ENCODE measurements at places on chromosomes 16 and 17. TPM values are rescaled to one million over a fixed set of nuclear protein-coding genes. Genes with fewer than 3 reads are reported as not detected.

GRCh38 chr16:83965444-83966152 lies 2.4 kb upstream of the NECAB2 start:
- no peak for DNase-seq
- peaks cover 13% of the 10 kb centered on the region for H3K4me1 ChIP-seq
- no peak overlapping the region for H3K4me3 ChIP-seq
- H3K36me3 ChIP-seq, result peaks cover 10% of the 10 kb centered on the region
- peaks cover 7% of the 10 kb centered on the region for H3K27me3 ChIP-seq

DNA sequence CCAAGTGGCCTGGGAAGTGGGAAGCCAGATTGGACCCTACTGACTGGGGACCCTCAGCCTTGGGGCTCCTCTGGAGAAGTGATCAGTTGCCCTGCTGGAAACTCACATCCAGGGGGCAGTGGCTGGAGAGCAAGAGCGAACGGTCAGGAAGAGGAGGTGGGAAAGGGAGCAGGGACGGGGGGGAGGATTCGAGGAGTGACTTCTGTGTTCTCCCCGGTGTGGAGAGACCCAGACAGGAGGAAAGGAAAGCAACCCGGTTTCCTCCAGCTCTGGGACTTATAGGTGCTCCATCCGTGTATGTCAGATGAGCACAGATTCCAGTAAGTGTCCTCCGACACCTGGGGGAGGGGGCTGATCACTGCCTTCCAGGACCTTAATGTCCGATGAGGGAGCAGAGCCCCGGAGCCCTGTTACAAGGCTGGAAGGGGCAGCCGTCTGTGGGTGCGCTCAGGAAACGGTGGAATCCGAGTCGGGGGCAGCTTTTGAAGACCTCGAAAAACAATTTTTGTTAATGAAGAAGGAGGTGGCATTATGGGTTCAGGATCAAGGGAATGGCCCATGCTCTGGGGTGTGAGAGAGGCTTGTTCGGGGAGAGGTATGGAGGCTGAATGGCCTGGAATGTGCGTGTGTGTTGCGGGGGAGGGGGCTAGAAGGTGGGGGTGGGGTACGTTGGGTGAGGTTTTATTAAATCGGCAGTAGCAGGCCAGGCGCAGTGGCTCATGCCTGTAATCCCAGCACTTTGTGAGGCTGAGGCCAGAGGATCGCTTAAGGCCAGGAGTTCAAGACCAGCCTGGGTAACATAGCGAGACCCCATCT lies 34.8 kb upstream of the NDRG4 start:
- peak overlapping the region; percentile 70 for H3K4me3 ChIP-seq
- H3K27me3 ChIP-seq, result no peaks in the 10 kb centered on the region
- DNase-seq, result no peak
- peaks cover 16% of the 10 kb centered on the region for H3K4me1 ChIP-seq

- no peak overlapping the region for H3K27ac ChIP-seq
- DNase-seq, result no peak
- H3K27me3 ChIP-seq, result no peaks in the 10 kb centered on the region
- peaks cover 26% of the 10 kb centered on the region for H3K4me1 ChIP-seq
- no peak overlapping the region for H3K4me3 ChIP-seq
- H3K36me3 ChIP-seq, result no peaks in the 10 kb centered on the region
Observed at GRCh38 chr17:20207262-20207985, 198.3 kb downstream of the SPECC1 start.

The CCL14 gene
- total RNA-seq, result 2.7 TPM

DNA sequence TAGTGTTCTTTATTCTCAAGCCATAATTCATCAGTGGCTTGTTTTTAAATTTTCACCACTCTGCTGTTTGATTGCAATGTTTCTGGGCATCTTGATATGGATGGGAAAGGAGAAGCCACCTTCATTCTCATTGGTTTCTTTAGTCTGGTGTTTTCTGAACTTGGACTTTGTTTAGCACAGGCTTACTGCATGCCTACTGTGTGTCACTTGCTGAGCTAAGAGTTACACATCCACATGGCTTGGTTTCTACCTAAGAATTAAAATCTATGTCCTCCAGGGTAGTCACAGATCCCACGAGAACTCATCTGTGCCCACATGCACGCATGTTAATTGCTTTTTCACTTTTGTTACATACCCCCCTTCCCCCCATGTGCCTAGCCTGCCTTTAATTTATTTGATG lies 4.6 kb downstream of the CMIP start:
- no peaks in the 10 kb centered on the region for H3K27me3 ChIP-seq
- H3K4me3 ChIP-seq, result no peak overlapping the region
- peak overlapping the region; percentile 97 for H3K27ac ChIP-seq
- no peak for DNase-seq
- H3K36me3 ChIP-seq, result no peaks in the 10 kb centered on the region

The TRPV3 gene
- total RNA-seq, result 1.8 TPM

- H3K4me3 ChIP-seq, result no peak overlapping the region
- no peaks in the 10 kb centered on the region for H3K4me1 ChIP-seq
- H3K36me3 ChIP-seq, result no peaks in the 10 kb centered on the region
- H3K27me3 ChIP-seq, result no peaks in the 10 kb centered on the region
Observed at GRCh38 chr16:49564496-49565229, 191.1 kb downstream of the C16orf78 start.

- DNase-seq, result no peak
- no peak overlapping the region for H3K27ac ChIP-seq
- H3K36me3 ChIP-seq, result peaks cover 24% of the 10 kb centered on the region
- H3K4me3 ChIP-seq, result no peak overlapping the region
Observed at GRCh38 chr16:11759997-11760396, 17.3 kb upstream of the TXNDC11 start.

DNA sequence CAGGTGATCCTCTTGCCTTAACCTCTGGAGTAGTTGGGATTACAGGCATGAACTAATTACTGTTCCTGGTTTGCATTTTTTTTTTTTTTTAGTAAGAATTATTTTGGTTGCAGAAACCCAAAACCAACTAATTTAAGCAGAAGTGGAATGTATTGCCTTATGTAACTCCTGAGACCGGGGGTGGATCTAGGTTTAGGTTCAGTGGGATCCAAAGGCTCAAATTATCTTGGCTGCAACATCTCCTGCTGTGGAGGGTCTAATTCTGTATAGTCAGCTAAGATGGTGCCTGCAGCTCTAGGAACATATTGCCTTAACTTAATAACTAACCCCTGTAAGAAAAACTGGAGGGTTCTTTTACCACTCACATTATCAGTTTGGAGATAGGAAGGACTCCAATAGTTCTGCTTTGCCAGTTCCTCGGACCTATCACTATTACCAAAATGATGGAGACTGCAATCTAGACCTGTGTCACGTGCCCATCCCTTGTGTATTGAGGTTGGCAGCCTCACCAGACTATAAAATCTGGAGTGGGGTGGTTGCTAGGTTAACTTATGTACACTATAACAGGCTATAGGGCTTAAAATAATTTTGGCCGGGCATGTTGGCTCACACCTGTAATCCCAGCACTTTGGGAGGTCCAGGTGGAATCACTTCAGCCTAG lies 8.5 kb downstream of the SNTB2 start:
- no peak for DNase-seq
- no peaks in the 10 kb centered on the region for H3K27me3 ChIP-seq
- no peak overlapping the region for H3K27ac ChIP-seq
- peaks cover 26% of the 10 kb centered on the region for H3K4me1 ChIP-seq

The LITAFD gene
- total RNA-seq, result not detected

The CFAP97D1 gene
- not detected for total RNA-seq

- peaks cover 55% of the 10 kb centered on the region for H3K4me1 ChIP-seq
- no peak for DNase-seq
- H3K4me3 ChIP-seq, result no peak overlapping the region
- H3K27ac ChIP-seq, result peak overlapping the region; percentile 96
Observed at GRCh38 chr16:81493755-81494433, 49.3 kb downstream of the CMIP start.

DNA sequence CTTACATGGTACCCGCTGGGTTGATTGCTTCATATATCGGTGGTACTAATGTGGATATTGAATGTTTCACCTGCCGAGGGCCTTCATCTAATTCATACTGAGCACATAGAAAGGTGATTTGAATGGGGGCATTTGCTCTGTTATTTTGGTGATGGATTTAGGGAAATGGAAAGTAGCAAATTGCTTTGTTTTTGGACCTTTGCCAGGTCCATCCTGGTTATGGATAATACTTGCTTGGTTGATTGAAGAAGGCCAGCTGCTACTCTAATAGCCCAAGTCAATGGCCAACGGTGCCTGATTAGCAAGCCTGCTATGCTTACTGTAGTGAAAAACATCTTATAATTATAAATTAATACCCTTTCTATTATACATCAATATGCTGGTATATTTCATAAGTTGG lies 253.6 kb downstream of the CDH13 start:
- no peak overlapping the region for H3K27ac ChIP-seq
- no peak overlapping the region for H3K4me3 ChIP-seq
- H3K27me3 ChIP-seq, result no peaks in the 10 kb centered on the region
- no peaks in the 10 kb centered on the region for H3K36me3 ChIP-seq
- no peak for DNase-seq
- no peaks in the 10 kb centered on the region for H3K4me1 ChIP-seq

GRCh38 chr16:61871837-61872777 lies 164.1 kb downstream of the CDH8 start:
- no peaks in the 10 kb centered on the region for H3K4me1 ChIP-seq
- no peak overlapping the region for H3K4me3 ChIP-seq
- H3K36me3 ChIP-seq, result no peaks in the 10 kb centered on the region
- no peaks in the 10 kb centered on the region for H3K27me3 ChIP-seq
- no peak overlapping the region for H3K27ac ChIP-seq

The PLA2G10 gene
- total RNA-seq, result 0.66 TPM

Measured in esophagus squamous epithelium (tissue), 5 donors.